ENCODE measurements at places on chromosomes 12 and 14.
A peak's percentile ranks its signal among the peaks of the same experiment; 100 is the strongest.

DNA sequence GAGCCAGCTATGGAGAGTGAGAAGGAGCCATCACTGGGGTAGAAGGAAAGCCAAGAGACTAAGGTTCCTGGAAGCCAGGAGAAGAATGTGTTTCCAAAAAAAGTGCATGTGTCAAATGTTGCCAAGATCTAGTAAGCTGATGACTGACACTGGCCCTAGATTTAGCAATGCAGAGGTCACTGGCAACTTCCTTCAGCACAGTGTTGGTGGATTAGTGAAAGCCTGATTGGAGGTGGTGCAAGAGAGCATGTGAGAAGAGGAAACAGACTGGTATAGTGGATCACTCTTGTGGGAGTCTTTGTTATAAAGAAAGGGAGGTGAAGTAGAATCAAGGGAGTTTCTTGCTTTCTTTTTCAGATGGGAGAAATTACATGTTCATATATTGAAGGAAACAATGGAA, 34.1 kb upstream of the CHGA start:
- no peak for DNase-seq

DNA sequence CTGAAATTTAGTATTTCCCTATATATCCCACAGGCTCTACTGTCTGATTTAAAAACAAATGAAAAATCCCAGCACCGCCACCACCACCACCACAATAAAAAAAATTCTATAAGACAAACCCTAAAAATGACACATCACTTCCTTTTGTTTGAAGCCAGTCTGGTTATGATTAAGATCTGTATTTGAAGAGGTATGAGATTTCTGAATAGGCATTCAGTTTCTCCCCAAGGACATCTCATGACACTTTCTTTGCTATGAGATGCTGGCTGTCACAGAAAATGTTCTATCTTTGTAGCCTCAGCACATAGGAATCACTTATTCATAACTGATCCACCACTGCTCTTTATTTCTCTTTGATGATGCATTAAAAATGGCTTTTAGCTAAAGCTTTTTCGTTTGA, 1071.0 kb downstream of the SLC6A15 start:
- no peak for DNase-seq

DNA sequence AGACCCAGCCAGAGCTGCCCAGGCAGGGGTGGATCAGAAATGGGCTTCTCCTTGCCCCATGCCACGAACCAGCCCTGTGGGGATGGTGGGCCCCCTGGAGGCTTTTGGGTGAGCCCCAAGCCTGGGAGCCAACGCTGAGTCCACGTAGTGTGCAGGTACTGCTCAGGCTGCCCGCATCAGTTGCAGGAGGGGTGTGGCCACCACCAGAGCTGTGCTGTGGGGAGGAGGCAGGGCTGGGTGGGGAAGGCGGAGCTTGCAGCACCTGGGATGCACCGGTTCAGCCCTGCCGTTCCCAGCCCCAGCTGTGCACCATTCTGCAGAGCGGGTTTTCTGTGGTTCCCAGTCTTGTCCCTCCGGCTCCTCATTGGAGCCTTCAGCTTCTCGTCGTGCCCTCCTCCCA, 36.3 kb downstream of the IL31 start:
- no peak for DNase-seq

- no peak for DNase-seq
These were observed 4.9 kb downstream of the NFATC4 start for GRCh38 chr14:24372701-24373416.

DNA sequence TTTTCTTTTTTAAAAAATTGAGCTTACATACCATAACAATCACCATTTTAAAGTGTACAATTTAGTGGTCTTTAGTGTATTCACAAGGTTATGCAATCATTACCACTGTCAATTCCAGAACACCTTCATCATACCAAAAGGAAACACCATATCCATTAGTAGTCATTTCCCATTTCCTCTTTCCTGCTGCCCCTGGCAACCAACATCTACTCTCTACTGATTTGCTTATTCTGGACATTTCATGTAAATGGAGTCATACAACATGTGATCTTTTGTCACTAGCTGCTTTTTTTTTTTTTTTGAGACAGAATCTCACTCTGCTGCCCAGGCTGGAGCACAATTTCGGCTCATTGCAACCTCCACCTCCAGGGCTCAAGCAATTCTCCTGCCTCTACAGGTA, 66.8 kb upstream of the CFL2 start:
- no peak for DNase-seq

GRCh38 chr12:132872975-132873421, 14.4 kb downstream of the CHFR start:
- DNase-seq = no peak

GRCh38 chr14:99395909-99396530, 84.6 kb downstream of the SETD3 start:
- DNase-seq = no peak

DNA sequence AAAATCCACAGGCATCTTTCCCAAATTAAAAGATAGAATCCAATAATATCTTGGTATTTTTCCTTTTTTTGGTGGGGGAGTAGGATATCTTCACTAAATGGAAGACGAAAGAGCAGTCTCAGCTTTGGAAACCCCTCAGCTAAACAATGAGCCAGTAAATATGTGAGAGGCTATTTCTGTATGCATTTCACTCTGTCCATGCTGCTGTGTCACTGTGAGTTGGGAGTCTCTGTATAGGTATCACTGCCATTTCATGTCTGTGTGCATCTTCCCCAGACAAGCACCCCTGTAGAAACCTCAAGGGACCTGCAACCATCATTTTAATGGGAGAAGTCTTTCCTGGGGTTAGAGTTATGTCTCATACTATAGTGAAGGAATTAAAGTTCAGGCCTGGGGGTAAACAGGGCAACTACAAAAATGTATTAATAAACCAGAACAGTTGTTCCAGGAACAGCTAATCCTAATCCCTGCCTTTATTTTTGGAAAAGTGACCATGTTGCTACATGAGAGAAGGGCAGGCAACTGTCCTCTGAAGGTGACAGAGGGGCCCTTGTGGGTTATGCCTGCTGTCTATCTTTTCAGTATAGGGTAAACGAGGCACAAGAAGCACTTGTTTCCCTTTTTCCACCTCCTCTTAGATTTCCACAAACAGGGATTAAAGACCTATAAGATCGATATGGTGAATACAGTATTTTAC, 11.3 kb upstream of the STAC3 start:
- DNase-seq = no peak

- no peak for DNase-seq
These were observed 188.9 kb upstream of the BTG1 start for GRCh38 chr12:92334552-92334951.

- DNase-seq = no peak
These were observed 154.1 kb upstream of the ARID2 start for GRCh38 chr12:45575417-45575816.

- DNase-seq = no peak
These were observed 530 bp upstream of the NEMF start for GRCh38 chr14:49853158-49853477.

DNA sequence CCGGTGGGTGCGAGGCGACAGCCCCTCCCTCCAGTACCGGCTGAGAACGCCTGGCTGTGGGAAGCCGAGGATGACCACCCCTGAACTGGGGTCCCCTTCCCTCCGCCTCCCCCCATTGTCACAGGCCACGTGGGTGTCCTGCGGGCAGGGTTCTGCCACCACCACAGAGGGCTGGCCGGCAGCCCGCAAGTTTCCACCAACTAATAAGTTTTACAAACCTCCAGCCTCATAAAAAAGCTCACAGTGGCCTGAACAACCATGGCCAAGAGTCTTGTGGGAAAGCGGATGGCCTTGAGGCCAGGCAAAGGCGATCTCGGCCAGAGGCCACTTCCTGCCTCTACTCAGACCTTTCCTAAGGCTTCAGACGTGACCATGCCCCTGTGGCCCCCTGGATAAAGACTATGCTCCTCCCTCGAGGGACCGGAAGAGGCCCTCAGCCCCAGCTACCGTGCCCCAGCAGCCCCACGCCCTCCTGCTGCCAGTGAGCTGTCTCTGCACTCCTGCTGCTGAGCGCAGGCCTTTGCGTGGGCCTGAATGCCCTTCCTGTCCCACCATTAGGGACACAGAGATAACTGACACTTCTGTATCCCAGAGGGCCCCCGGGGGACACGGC, 46.1 kb upstream of the DLK1 start:
- DNase-seq = no peak

- no peak for DNase-seq
These were observed 17.0 kb downstream of the ACSS3 start for GRCh38 chr12:81094718-81095360.

GRCh38 chr12:91364471-91365184, 182.0 kb upstream of the DCN start:
- no peak for DNase-seq

DNA sequence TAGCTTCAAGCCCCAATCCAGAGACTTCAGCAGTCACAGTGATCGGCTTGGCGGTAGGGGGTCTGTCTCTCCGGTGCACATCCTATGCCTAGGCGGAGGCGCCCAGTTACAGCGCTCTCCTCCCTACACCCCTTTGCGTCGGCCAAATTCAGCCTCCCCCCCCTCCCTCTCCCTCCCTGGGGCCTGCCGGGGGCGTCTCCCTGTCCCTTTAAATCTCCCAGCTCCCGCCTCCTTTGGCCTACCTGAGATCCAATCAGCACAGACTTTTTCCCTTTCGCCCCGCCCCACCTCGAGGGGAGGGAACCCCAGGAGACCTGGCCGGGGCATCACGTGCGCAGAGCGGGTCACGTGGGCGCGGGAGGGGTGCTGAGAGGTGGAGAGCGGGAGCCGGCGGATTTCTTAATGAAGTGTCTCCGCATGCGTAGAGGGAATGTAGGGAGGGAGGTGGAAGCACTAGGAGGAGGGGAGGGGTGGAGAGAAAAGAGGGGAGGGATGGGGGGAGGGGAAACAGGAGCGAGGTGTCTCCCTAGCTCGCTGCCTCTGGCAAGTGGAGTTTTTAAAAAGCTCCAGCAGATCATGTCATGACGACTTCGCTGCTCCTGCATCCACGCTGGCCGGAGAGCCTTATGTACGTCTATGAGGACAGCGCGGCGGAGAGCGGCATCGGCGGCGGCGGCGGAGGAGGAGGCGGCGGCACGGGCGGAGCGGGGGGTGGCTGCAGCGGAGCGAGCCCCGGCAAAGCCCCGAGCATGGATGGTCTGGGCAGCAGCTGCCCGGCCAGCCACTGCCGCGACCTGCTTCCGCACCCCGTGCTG, at the start of gene HOXC13:
Gene HOXC13 (plus strand): TSS at position 506 of the 815 bp plus-strand sequence. CDS start 76 bp downstream, at position 582.
- DNase-seq = peak; percentile 85

GRCh38 chr12:6532927-6533652, 1.2 kb upstream of the GAPDH start:
- peak; percentile 47 for DNase-seq

- DNase-seq = no peak
These were observed 3.5 kb downstream of the FMNL3 start for GRCh38 chr12:49703647-49704137.

- no peak for DNase-seq
These were observed 7.5 kb downstream of the AK7 start for GRCh38 chr14:96399405-96399804.

- no peak for DNase-seq
These were observed 196.0 kb upstream of the EEA1 start for GRCh38 chr12:93125126-93125525.

GRCh38 chr14:74018174-74018585, 908 bp downstream of the ENTPD5 start:
- DNase-seq = no peak

- DNase-seq = no peak
These were observed 25.9 kb downstream of the CEP83 start for GRCh38 chr12:94433744-94434143.

Measured in pancreas (tissue), 10 donors.